Globus pallidus (tissue), 1 donor: ENCODE measurements at places on chromosomes 5 and 9.
A peak's percentile ranks its signal among the peaks of the same experiment; 100 is the strongest.

- DNase-seq = no peak
Measured at GRCh38 chr5:16428359-16428758, 37.2 kb downstream of the ZNF622 start.

DNA sequence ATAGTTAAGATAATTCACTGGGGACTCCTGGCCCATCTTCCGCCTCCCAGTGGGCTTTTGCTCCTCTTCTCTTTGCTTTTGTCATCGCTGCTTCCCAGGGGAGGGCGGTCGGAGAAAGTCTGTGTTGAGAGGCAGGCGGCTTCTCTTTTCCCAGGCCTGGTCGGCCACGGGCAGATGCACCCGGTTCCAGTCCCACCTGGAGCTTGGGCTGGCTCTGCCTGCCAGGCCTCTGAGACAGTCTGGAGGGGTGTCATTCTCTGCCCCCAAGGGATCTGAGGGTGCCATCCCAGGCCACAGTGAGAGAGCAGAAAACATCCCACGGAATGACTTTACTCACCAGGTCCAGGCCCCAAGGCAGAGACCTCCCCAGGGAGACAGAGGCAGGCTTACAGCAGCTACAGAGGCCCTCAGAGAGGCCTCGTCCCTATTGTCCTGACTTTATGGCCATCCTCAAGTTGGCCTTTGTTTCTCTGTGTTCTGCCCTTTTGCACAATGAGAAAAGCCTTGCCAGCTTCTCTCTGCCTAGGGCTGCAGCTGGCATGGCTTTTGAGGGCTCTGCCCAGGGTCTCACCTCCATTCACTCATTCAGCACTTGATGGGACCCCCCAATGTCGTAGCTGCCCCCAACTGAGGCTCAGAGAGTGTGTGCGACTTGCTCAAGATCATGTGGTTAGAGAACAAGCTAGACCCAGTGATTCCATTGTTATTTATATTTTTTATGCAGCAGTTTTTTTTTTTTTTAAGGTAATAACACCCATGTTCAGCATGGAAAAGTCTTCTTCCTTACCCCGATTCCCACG is 44.2 kb upstream of the BOD1 start:
- peak; percentile 36 for DNase-seq

GRCh38 chr5:97141031-97141430 is 1.4 kb downstream of the LIX1 start:
- peak; percentile 33 for DNase-seq

- DNase-seq = no peak
Measured at GRCh38 chr5:62701036-62701435, 122.4 kb downstream of the LRRC70 start.

- peak; percentile 51 for DNase-seq
Measured at GRCh38 chr5:127565586-127566270, 48.3 kb downstream of the PRRC1 start.

GRCh38 chr5:78563621-78564020 is 85.0 kb downstream of the LHFPL2 start:
- no peak for DNase-seq

- no peak for DNase-seq
Measured at GRCh38 chr5:169803077-169803981, 166.3 kb downstream of the DOCK2 start.

DNA sequence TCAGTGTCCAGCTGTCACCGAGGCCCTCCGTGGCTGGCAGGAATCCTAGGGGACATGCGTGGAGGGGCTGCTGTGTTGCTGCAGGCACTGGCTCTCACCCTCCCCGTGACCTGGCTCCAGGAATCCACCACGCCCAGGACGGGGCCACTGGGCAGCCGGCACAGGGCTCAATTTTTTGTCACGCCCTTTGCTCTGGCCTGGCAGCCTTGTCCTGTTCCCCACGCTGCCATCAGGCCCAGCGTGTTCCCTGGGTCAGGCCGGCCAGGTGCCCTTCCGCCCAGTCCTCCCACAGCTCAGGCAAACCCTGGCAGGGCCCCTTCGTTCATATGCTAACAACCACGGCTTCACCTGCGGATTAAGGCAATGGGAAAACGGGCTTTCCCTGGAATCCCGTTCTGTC is 37.3 kb downstream of the PROP1 start:
- DNase-seq = no peak

- DNase-seq = no peak
Measured at GRCh38 chr9:7778851-7779600, 20.6 kb downstream of the DMAC1 start.

DNA sequence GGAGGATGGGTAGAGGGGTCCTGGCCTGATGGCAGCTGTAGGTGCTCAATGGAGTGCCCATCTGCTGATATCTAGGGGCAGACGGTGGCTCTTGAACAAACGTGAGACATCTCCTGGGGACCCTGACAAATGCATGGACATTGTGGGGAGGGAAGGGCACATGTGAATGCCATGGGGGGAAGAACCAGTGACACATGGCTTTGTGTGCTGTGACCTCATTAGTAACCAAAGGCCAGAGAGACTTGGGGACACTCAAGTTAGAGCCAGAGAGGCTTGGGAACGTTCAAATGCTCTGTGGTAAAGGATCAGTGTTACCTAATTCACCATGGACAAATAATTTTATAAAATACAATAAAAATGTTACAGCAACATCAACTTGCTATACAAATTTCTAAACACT is 151.8 kb downstream of the ESM1 start:
- DNase-seq = no peak

DNA sequence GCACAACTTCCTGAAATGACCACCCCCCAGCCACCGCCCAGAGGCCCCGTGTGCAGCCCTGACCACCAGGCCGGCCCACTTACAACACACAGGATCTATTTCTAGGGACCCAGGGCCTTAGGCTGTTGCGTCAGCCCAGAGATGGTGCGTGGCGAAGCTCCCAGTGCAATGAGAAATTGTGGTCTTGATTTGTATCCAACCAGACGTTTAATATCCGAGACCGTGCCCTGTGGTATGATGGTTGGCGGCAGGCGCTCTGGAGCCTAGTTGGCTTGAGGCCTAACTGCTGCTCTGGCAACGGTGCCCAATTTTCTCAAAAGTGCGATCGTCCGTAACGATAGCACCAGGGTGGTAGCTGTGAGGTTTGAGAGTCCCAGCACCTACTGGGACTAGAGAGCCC is 32.6 kb upstream of the SLC6A19 start:
- no peak for DNase-seq

GRCh38 chr5:175681968-175682340 is 24.1 kb downstream of the HRH2 start:
- DNase-seq = no peak

GRCh38 chr5:119264186-119264585 is 91.6 kb upstream of the TNFAIP8 start:
- DNase-seq = no peak

DNA sequence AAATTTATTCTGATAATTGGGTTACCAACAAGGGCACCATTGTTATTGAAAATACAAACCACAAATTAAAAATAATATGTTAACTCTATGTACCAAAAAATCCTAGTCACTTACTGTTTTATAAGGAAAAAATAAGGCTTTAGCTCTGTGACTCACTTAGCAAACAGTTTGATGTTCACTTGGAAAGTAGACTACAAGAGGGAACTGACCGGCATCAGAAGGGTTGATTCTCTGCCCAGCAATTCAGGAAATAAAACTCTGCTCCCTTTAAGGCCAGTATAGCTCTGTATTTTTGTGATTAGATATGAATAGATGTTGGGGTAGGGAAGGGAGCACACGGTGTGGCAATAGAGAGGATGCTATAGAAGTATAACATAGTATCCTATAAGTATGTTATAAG is 671.3 kb downstream of the LRRC70 start:
- DNase-seq = no peak

- no peak for DNase-seq
Measured at GRCh38 chr9:93171261-93171990, 12.5 kb upstream of the WNK2 start.

- DNase-seq = no peak
Measured at GRCh38 chr9:86846656-86847055, 100.7 kb downstream of the GAS1 start.

DNA sequence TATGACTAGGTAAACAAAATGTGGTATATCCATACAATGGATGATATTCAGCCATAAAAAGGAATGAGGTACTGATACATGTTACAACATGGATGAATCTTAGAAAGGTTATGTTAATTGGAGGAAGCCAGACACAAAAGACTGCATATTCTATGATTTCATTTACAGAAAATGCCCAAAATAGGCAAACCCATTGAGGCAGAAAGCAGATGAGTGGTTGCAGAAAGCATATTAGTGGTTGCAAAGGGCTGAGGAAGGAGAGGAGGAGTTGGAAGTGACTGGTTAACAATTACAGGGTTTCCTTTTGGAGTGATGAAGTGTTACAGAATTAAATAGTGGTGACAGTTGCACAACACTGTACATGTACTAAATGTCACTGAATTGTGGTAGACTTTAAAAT is 17.7 kb downstream of the PLGRKT start:
- no peak for DNase-seq

DNA sequence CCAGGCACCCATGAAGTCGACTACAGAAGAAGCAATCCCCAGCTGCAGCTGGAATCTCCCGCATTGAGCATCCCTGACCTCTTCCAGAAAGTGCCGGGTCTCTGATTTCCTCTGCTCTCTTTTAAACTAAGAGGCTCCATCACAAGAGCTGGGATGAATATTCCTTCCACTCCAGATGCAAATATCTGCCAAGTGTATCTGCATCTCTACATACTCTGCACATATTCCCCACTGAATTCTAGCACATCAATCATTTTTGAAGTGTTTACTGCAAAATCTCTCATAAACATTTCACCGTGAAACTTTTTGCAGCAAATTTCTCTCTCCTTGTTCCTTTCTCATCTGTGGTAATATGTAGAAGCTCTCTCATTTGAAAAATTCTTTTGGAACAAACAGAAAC is 161.5 kb downstream of the GABRB2 start:
- DNase-seq = no peak

DNA sequence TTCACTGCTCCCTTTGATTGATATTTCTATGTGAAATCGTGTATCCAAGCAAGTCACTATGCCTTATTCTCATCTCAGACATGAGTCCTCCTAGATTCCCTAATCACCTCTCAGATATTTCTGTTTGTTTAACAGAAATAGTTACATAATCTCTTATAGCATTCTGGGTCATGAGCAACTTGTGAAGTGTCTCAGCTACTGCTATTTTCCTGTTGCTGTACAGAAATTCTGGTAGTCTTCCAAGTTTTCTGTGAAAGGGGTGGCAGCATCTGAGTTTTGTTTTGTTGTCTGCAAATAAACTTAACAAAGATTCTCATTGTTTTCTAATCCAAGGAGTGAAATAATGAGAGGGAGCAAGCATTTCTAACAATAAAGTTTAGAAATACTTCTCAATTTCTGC is 256.9 kb upstream of the ST8SIA4 start:
- peak; percentile 83 for DNase-seq

DNA sequence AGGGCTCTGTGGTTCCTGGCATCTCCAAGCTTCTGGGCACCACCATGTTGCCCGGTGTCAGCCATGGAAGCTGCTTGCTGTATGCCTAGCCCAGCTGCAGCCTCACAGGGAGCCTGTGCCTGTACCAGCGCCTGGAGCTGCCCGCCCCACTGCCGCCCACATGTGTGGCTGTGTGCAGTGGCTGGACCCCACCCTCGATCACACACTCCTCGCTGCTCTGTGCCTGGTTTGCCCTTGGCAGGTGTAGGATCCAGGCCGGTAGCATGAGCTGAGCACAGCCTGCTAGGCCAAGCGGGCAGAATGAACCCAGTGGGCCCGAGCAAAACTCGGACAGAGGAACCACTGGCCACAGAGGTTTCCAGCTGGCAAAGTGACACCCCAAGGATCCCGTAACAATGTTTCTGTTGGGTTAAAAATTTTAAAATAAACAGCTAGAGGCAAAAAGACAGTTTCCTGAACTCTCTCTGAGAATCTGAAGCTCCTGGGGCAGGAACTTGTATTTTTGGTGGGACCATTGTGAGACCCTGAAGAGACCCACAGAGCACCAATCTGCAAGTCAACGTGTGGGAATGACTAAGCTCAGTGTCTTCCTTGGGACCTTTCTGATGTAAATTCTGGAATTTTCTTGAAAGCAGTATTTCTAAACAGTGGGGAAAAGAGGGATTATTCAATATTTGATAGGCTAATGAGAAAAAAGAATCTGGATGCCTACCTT is 73.1 kb upstream of the CCDC112 start:
- DNase-seq = no peak

DNA sequence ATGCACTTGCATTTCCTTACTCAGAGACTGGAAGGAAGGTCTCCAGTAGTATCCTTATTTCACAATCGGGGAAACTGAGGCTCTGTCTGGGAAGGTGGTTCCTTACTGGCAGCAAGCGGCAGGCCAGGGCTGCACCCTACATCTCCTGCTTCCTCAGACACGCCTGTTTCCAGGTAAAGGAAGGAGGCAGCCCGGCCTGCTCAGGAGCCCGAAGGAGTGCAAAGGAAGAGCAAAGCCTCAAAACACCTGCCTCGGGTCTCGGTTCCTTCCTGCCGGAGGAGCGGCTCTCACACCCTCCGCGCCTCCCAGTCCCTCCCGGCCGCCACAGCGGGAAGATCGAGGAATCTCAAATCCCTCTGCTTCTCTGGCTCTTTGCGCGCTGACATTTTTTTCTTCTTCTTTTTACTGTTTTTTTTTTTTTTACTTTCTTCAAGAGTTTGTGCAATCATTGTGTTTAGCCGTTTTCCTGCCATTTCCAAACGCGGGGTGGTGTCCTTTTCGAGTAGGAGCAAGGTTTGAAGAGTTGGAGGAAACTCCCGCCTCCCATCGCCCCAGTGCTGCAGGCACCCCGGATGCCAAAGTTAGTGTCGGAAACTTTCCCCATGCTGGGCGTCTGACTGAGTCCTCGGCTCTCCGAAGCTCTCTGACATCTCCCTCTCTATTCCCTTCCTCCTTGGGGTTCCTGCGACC is 1.0 kb downstream of the GGTA1 start:
- no peak for DNase-seq

DNA sequence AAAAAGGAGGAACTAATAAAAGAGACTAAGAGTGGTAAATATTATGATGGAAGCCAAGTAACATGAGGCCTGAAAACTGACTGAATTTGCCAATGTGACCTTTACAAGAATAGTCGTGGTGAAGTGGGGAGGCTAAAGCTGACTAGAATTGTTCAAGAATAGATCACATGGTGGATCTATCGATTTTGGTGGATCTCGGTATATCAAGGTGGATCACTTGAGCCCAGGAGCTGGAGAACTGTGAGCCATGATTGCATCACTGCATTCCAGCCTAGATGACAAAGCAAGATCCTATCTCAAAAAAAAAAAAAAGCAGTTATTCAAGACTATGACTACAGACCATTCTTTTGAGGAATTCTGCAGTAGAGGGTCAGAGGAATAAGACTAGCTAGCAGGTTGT is 15.1 kb downstream of the ERMP1 start:
- DNase-seq = no peak

DNA sequence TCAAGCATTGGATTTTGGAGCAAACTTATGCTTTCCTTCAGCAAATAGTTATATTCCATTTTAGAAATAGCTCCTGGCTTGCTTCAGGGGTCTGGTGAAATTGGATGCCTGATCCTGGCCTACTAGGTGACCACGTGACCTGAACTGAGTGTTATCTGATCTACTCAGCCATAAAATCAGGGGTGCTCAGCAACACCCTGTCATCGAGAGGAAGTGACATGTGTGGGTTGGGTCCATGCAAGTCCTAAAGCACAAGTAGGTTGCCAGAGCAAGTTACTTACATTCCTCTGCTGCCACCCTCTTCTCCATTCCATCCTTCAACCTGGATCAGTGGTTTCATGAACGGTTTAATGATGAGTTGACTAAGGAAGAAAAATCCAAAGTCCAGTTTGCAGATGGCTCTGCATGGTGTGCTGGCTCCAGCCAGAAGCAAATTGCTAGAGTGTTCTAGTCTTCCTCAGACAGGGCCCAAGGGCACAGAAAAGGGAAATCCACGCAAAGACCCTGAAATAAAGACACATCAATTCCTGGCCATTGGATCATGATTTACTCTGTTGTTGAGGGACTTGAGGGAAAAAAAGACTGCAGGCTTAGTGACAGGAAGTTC is 2.8 kb upstream of the FAM193B start:
- no peak for DNase-seq

- DNase-seq = no peak
Measured at GRCh38 chr5:143383988-143384387, 19.5 kb downstream of the NR3C1 start.
